Activated B cell treated with CpG ODN at 0.5 μM for 24 hours (primary cell): ENCODE measurements at places on chromosomes 4 and X. TPM values are rescaled to one million over a fixed set of nuclear protein-coding genes. Genes with fewer than 3 reads are reported as not detected.

GRCh38 chr4:43835869-43836268 lies 612.7 kb downstream of the KCTD8 start:
- H3K4me3 ChIP-seq, result no peak overlapping the region
- H3K4me1 ChIP-seq, result no peaks in the 10 kb centered on the region
- no peaks in the 10 kb centered on the region for H3K27me3 ChIP-seq

- H3K36me3 ChIP-seq, result no peaks in the 10 kb centered on the region
- H3K4me1 ChIP-seq, result peaks cover 14% of the 10 kb centered on the region
- DNase-seq, result no peak
- H3K4me3 ChIP-seq, result no peak overlapping the region
- no peak overlapping the region for H3K27ac ChIP-seq
Measured at GRCh38 chr4:38944440-38944839, 76.8 kb downstream of the FAM114A1 start.

DNA sequence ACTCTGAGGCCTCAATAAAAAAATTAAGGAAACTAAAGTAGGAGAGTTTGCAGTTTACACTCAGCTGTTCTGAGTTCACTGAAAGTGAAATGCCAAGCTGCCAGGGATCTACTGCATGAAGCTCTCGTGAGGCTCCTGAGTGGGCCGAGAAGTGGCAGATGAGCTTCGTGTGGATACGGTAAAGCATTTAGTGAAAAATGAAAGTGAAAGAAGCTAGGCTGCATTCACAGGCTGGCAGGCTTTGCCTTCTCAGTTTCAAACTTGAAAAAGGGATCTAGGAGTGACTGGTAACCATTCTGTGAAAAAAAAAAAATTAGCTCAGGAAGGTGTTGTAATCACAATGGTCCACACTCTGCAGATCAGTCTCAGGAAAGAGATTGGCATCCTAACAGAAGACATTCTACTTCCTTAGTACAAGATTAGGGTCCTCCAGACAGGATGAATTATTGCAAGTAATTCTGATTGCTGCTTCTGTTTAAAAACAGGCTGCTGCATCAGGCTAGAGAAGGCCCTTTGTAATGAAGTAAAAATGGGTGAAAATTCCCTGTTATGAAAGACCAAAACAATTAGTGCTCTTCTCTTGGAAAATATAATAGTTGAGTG lies 679.9 kb downstream of the RPA4 start:
- DNase-seq, result peak; percentile 15
- peak overlapping the region; percentile 84 for H3K27ac ChIP-seq
- no peaks in the 10 kb centered on the region for H3K27me3 ChIP-seq
- H3K4me3 ChIP-seq, result peak overlapping the region; percentile 77
- no peaks in the 10 kb centered on the region for H3K36me3 ChIP-seq

S100G gene
- total RNA-seq, result not detected in 2 replicates

DNA sequence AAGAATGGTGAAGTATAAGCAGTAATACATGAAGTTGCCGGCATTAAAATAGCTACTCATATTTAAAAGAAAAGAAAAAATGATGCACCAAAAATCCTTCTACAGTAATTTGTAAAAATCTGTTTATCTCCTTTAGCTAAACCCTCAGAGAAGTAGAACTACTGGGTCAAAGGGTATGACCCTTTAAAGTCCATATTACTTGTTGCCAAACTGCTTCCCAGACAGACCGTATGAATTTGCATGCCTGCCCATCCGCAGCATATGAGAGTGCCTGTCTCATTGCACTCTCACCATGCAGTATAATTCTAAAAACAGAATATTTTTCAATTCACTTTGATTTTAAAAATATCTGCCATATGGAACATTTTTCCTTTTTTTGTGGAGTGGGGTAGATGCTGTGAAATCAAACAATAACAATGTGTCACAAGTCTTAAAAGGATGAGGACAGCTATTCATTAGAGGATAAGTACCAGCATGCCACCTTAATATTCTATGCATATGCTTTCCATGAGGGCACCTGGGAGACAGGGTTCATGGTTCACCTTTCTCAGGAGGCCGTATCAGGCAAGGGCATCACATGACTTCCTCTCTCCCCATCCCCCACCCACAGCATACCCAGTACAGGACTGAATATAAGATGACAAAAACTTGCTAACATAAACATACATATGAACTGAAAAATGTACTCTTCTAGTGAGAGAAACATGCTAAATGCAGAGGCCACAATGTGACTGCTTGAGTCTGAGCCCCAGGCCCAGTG lies 17.8 kb downstream of the ZDHHC9 start:
- no peak overlapping the region for H3K4me3 ChIP-seq
- H3K36me3 ChIP-seq, result peaks cover 5% of the 10 kb centered on the region
- no peak overlapping the region for H3K27ac ChIP-seq
- peaks cover 10% of the 10 kb centered on the region for H3K4me1 ChIP-seq

AIFM1 gene
- 30.8 and 34.3 TPM in 2 replicates for total RNA-seq

FABP2 gene
- total RNA-seq, result not detected in 2 replicates

MAGEA2 gene
- total RNA-seq, result not detected in 2 replicates

CCKAR gene
- not detected in 2 replicates for total RNA-seq

DNA sequence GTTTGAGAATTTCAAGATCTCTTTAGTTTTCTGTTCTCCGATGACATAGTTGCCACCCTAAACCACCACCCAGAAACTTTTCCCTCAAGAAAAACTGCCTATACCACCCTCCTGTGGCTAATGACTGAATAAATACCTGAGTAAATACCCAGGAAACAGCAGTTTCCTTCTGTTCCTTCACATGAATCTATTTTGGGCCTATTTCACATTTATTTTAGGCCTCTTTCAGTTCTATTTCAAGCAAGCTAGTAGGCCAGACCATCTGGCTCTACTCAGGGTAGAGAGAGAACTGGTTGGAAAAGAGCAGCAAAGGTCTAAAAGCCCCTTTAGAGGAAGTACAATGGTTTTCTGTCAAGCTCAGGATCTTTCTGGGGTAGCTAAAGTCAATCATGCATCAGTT lies 23.4 kb downstream of the ARHGEF9 start:
- H3K36me3 ChIP-seq, result no peaks in the 10 kb centered on the region
- H3K4me1 ChIP-seq, result peaks cover 9% of the 10 kb centered on the region
- DNase-seq, result no peak
- H3K27ac ChIP-seq, result no peak overlapping the region
- H3K27me3 ChIP-seq, result no peaks in the 10 kb centered on the region

DNA sequence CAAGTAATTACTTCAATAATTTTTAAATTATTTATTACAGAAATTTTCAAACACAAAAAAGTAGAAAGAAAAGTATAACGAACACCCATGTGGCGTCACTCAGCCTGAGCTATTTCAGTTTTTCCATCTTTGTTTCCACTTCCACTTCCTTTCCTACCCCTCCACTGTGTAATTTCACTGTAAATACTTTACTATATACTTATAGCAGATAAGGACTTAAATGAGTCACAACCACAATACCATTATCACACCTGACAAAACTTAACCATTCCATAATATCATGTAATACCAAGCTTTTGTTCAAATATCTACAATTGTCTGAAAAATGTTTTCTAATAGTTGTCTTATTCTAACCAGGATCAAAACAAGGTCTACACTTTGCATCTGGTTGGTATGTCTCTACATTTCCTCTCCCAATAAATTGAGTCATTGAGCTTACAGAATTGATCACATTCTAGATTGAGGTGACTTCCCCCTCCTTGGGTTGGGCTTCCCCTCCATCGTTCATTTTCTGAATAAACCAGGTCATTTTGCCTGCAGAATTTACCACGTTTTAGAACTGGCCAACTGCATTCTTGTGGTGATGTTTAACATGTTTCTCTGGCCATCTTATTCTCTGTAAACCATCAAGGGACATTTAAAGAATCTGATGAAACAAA lies 48.7 kb downstream of the ATP10D start:
- H3K27me3 ChIP-seq, result no peaks in the 10 kb centered on the region
- DNase-seq, result no peak
- peaks cover 80% of the 10 kb centered on the region for H3K36me3 ChIP-seq
- no peak overlapping the region for H3K4me3 ChIP-seq
- H3K27ac ChIP-seq, result no peak overlapping the region

GRCh38 chr4:602559-602942 lies 22.8 kb upstream of the PDE6B start:
- no peak for DNase-seq
- no peaks in the 10 kb centered on the region for H3K36me3 ChIP-seq
- H3K27ac ChIP-seq, result no peak overlapping the region
- H3K4me3 ChIP-seq, result no peak overlapping the region
- H3K4me1 ChIP-seq, result peaks cover 2% of the 10 kb centered on the region

ZDHHC15 gene
- not detected in 2 replicates for total RNA-seq

DNA sequence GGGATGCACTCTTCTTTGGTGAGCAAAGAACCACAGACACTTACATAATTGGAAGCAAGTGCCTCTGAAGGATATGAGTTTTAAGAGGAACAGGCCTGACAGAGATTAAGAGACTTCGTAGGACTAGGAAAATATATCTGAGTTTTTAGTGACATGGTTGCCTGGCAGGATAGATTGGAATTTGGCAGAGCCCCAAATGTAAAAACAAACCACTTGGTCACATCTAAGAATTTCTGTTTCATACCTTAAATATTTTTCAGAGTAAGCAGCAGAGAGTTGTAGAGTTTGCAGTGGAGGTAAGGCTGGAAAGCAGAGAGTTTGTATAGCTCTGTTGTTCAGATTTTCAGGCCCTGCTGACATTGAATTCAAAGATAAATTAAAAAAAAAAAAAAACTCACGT lies 150.1 kb upstream of the MAGEB2 start:
- no peaks in the 10 kb centered on the region for H3K36me3 ChIP-seq
- no peaks in the 10 kb centered on the region for H3K27me3 ChIP-seq
- H3K4me1 ChIP-seq, result no peaks in the 10 kb centered on the region
- no peak overlapping the region for H3K4me3 ChIP-seq

- peaks cover 43% of the 10 kb centered on the region for H3K36me3 ChIP-seq
- H3K4me3 ChIP-seq, result no peak overlapping the region
Measured at GRCh38 chrX:41137589-41137988, 52.3 kb downstream of the USP9X start.

GRCh38 chr4:143700046-143700415 lies 444 bp downstream of the FREM3 start:
- peaks cover 15% of the 10 kb centered on the region for H3K4me1 ChIP-seq
- no peaks in the 10 kb centered on the region for H3K36me3 ChIP-seq
- DNase-seq, result no peak
- peak overlapping the region; percentile 7 for H3K4me3 ChIP-seq

CHRDL1 gene
- not detected in 2 replicates for total RNA-seq

PGAM4 gene
- total RNA-seq, result not detected in 2 replicates

- no peaks in the 10 kb centered on the region for H3K36me3 ChIP-seq
- DNase-seq, result no peak
- peaks cover 3% of the 10 kb centered on the region for H3K4me1 ChIP-seq
- no peak overlapping the region for H3K27ac ChIP-seq
- H3K27me3 ChIP-seq, result peaks cover 4% of the 10 kb centered on the region
Measured at GRCh38 chr4:40739347-40739746, 10.4 kb upstream of the NSUN7 start.

DNA sequence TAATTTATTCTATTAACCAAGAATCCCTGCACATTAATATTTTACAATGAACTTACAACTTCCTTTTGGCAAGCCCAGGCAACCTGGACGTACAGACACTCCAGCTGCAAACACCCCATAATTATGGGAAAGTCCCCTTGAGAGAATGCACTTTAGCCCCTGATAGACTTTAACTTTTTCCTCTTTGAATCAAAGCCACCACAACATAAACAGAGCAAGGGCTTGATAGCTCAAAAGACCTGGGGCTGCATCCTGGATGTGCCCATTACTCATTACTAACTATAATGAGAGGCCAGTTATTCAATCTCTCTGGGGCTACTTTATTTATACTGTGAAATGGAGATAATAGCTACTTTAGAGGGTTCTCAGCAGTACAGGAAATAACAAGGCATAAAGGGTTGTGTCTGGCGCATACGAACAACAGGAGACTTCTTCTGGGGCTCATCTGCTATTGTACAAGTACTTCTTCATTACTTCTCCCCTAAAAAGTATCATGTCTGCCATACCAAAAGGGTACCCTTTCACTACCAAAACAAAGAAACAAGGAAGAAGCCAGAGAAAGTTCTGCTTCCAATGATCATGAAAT lies 54.9 kb downstream of the CASK start:
- peaks cover 37% of the 10 kb centered on the region for H3K4me1 ChIP-seq
- H3K27ac ChIP-seq, result no peak overlapping the region
- DNase-seq, result no peak
- H3K36me3 ChIP-seq, result no peaks in the 10 kb centered on the region
- H3K4me3 ChIP-seq, result no peak overlapping the region
- H3K27me3 ChIP-seq, result no peaks in the 10 kb centered on the region

GRCh38 chrX:109351557-109351956 lies 130.3 kb downstream of the GUCY2F start:
- no peaks in the 10 kb centered on the region for H3K4me1 ChIP-seq
- H3K27me3 ChIP-seq, result no peaks in the 10 kb centered on the region
- no peak overlapping the region for H3K4me3 ChIP-seq

- H3K4me1 ChIP-seq, result no peaks in the 10 kb centered on the region
- H3K27me3 ChIP-seq, result no peaks in the 10 kb centered on the region
- no peak overlapping the region for H3K27ac ChIP-seq
- DNase-seq, result no peak
Measured at GRCh38 chrX:113400193-113400704, 559.6 kb upstream of the AMOT start.

GRCh38 chr4:152577708-152578396 lies 42.0 kb upstream of the FBXW7 start:
- H3K4me3 ChIP-seq, result no peak overlapping the region
- H3K4me1 ChIP-seq, result no peaks in the 10 kb centered on the region
- H3K27ac ChIP-seq, result no peak overlapping the region
- H3K27me3 ChIP-seq, result no peaks in the 10 kb centered on the region
- no peaks in the 10 kb centered on the region for H3K36me3 ChIP-seq

- no peak overlapping the region for H3K4me3 ChIP-seq
- DNase-seq, result no peak
- H3K27me3 ChIP-seq, result peaks cover 27% of the 10 kb centered on the region
- H3K4me1 ChIP-seq, result peaks cover 3% of the 10 kb centered on the region
- no peak overlapping the region for H3K27ac ChIP-seq
- no peaks in the 10 kb centered on the region for H3K36me3 ChIP-seq
Measured at GRCh38 chr4:153058671-153059060, 122.5 kb downstream of the FHDC1 start.

DNA sequence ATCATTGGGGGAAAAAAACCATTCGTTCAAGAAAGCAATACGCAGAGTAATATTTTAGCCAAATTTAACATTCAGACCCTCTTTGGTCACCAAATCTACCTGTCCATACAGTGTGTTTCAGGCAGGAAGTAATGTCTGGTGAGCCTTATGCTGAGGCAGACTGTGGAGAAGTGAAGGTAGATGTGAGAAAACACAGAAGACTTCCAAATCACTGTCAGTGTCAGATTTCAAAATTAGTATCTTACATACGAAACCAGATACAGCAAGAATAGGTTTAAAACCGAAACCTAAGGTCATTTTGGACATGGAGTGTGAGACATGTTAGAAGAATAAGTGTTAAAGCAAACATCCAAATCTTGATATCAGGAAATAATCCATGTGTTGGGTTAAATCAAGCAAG lies 664.5 kb upstream of the HTR2C start:
- H3K27me3 ChIP-seq, result no peaks in the 10 kb centered on the region
- no peak for DNase-seq
- H3K36me3 ChIP-seq, result no peaks in the 10 kb centered on the region
- peaks cover 4% of the 10 kb centered on the region for H3K4me1 ChIP-seq
- H3K4me3 ChIP-seq, result no peak overlapping the region
- no peak overlapping the region for H3K27ac ChIP-seq

- no peak for DNase-seq
- H3K36me3 ChIP-seq, result no peaks in the 10 kb centered on the region
- no peak overlapping the region for H3K27ac ChIP-seq
- peak overlapping the region; percentile 3 for H3K4me3 ChIP-seq
- H3K4me1 ChIP-seq, result peaks cover 30% of the 10 kb centered on the region
Measured at GRCh38 chr4:100162027-100162685, 28.1 kb downstream of the DDIT4L start.
